ENCODE measurements at places on chromosomes 12 and 14.

DNA sequence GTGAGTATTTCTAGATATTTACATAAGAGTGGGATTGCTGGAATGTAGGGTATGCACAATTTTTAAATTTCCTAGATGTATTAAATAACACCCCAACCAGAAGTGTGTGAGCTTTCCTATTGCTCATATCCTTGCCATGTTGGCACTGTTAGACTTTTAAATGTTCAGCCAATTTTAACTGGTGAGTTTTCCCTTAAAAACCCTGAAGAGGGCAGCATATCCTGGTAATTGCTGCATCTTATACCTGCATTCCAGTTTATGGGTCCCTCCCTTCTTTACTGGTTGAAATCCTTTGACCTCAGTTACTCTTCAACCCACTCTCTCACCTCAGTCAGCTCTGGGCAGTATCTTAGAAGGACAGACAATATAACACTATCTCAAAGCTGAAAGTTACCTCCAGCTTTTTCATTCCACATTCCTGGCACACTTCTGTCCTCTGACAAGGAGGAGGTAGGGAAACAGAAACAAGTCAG, 270.6 kb downstream of the PAWR start:
- DNase-seq, result no peak

DNA sequence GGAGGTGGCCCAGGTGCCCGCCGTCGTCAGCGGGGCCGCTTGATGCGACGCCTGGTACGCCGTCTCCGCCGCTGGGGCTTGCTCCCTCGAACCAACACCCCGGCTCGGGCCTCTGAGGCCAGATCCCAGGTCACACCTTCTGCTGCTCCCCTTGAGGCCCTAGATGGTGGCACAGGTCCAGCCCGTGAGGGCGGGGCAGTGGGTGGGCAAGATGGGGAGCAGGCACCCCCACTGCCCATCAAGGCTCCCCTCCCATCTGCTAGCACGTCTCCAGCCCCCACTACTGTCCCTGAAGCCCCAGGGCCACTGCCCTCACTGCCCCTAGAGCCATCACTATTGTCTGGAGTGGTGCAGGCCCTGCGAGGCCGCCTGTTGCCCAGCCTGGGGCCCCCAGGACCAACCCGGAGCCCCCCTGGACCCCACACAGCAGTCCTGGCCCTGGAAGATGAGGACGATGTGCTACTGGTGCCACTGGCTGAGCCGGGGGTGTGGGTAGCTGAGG, 5.5 kb downstream of the LRP10 start:
- DNase-seq, result no peak

DNA sequence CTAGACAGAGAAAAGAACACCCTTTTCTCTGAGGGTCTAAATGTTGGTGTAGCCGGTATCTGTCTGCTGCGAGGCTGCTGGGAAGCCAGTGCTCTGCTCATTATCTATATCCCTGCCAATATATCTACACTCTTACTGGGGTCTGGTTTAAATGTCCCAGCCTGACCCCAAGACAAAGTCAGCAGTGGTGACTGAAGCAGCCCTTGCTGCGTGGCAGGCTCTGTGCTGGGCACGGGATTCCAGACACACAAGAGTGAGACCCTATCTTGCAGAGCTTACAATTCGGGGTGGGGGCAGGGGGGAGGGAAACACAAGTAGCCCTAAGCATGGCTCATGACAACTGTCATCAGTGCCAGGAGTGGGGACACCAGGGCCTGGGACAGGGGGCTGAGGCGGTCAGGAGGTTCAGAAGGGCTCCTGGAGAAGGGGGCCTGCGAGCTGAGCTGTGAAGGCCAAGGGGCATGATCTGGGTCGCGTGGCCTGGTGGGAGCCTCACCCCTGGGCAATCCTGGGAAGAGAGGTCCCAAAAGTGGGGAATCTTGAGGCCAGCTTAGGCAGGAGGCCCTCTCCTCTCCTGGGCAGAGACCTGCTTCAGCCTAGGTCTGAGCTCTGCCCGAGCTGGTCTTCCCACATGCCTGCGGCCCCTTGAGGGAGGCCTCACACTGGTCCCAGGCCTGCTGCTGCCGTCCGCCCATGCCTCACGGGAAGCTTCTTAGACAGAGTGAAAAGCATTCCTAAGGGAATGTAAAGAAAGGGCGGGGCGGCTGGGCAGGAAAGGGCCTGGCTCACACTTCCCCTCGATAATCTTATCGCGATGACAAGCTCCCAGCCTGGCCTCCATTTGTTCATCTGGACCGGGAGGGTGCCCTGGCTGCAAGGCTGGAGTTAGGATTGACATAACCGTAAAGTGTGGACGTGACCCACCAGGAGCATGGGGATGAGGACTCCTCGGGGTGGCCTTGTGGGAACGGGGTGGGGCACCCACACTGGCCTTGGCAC, 7.3 kb upstream of the RCOR1 start:
- DNase-seq, result no peak

- no peak for DNase-seq
These were observed 25.9 kb upstream of the OR4E1 start for GRCh38 chr14:21699551-21699950.

GRCh38 chr12:29242921-29243431, 93.9 kb downstream of the FAR2 start:
- no peak for DNase-seq

GRCh38 chr12:42145552-42146215, 1.0 kb upstream of the GXYLT1 start:
- DNase-seq, result no peak

DNA sequence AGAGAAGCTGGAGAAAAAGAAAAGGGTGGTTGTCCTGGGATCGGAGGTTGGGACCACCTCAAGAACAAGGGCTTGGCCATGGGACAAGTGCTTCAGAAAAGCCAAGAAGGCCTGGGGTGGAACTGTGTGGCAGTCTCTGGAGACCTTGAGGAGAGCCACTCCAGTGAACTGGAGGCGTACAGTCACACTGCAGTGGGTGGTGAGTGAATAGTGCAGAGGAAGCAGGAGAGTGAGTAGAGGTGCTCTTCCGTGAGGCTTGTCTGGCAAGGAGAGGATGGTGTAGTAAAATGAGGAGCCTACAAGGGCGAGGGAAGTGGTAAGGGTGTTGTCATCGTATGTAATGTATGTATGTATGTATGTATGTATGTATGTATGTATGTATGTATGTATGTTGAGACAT, 20.9 kb downstream of the RASSF3 start:
- no peak for DNase-seq

DNA sequence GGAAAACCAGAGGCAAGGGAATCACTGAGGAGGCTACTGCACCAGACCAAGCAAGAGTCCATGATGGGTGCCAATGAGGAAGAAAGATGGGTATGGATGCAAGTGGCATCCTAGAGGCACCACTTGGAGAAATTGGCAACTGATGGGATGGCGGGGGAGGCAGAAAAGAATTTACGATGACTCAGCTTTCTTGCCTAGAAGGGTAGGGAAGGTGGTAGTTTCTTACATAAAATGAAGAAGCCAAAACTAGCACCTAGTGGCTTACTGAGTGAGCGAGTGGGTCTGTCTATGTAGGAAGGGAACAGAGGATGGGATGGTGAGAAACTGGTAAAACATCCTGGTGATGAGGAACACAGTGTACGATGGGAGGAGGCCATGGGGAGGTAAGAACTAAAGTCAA, 80.8 kb downstream of the CIT start:
- DNase-seq, result no peak

GRCh38 chr14:101198398-101199027, 295.0 kb upstream of the RTL1 start:
- DNase-seq, result no peak

DNA sequence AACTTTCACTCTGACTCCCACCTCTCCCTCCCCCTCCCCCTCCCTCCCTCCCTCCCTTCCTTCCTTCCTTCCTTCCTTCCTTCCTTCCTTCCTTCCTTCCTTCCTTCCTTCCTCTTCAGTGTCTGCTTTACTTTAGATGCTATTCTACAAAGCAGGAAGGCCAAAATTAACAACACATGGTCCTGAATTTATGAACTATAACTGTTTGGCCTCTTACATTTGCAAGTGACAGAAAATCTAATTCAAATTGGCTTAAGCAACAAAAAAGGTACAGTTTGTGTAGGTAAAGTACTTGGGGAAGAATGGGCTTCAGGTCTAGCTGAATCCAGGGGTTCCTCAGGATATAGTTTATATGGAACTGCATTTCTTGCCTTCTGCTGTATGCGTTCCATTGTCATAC, 673.0 kb downstream of the AACS start:
- no peak for DNase-seq

DNA sequence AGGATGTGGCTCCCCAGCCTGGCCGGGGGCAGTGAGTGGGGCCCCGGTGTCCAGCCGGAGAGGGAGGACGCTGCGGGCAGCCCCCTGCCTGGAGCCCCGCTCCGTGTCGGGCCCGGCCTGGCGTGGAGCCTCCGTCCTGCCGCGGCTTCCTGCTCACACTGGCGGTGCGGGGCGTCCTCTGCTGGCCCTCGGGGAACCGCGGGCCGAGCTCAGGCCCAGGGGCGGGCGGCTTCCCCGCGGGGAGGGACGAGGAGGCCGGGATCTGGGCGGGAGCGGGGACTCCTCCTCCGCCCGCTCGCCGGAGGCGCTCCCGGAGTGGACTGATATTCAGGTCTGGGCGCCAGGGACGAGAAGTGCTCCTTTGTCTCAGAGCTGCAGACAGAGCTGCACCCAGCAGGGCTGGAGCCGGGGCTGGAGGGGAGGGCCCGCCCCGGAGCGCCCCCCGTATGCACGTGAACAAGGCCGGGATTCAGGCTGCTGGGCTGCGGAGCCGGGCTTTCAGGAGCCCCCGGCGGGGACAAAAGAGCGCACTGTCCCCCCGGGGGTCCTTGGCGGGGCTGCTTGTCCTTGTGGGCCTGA, 2.2 kb downstream of the MMP17 start:
- DNase-seq, result no peak

GRCh38 chr12:6459004-6459337, 7.1 kb downstream of the TAPBPL start:
- no peak for DNase-seq

DNA sequence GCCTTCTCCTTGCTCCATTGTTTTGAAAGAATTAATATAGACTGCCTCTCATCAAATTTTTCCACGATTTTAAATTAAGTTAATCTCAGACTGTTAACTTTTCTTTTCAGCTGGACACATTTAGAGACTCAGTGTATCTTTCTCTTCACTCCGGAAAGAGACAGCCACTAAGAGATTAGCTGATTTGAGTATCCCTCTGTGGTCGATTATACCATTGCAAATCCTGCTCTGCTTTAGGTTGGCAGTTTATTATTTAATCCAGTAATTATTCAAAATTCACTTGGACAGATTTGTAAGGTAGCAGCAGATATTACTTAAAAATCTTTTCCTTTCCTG, 588 bp upstream of the TWF1 start:
- DNase-seq, result no peak

DNA sequence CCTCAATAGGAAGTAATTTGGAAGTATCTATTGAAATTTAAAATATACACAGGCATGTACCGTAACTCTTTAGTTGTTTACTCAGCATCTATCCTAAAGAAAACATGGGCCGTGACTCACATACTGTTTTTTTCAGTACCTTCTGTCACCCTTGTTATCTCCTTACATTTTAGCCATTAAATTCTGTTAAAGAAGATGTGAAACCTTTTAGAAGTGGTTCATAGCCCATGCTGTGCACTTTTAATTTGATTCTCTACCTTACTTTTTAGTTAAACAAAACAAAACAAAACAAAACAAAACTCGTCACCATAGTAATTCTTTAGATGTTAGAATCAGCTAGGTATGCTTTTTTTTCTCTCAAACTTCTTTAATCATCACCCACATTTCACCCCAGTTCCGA, 494.4 kb upstream of the RGS6 start:
- DNase-seq, result no peak

DNA sequence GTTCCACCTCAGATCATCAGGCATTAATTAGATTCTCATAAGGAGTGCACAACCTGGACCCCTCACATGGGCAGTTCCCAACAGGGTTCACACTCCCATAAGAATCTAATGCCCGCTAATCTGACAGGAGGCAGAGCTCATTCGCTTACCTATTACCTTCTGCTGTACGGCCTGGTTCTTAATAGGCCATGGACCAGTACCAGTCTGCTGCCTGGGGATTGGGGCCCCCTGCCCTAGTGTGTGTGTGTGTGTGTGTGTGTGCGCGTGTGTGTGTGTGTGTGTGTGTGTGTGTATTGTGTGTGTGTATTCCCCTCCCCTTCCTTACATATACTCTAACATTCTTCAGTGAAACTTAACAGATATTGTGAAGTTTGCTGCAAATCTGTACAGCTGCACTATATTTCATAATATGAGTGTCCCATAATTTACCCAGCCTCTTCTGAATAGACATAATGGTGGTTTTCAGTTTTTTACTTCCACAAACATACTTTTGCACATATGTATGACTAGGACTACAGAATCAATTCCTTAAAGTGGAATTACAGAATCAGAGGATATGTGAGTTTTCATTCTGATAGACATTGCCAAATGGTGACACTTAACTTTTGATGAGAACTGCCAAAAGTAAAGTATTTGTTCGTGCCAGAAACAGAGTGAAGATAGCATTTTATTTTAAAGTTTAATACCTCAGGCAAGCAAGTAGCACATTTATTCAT, 205.2 kb upstream of the EEA1 start:
- no peak for DNase-seq

- no peak for DNase-seq
These were observed 3.4 kb downstream of the TAMALIN start for GRCh38 chr12:52010152-52010622.

- no peak for DNase-seq
These were observed 425.2 kb downstream of the GALC start for GRCh38 chr14:87567618-87568295.

- no peak for DNase-seq
These were observed 71.8 kb upstream of the PTPRB start for GRCh38 chr12:70709022-70709421.

GRCh38 chr12:120651821-120652220, 11.4 kb downstream of the CABP1 start:
- DNase-seq, result no peak

DNA sequence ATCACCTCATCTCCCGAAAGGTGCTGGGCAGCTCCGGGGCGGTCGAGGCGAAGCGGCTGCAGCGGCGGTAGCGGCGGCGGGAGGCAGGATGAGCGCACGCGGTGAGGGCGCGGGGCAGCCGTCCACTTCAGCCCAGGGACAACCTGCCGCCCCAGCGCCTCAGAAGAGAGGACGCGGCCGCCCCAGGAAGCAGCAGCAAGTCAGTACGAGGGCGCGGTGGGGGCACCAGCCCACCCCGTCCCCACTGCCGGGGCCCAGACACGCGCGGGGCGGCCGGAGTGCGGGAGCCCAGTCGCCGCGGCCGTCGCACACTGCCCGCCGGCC, 862 bp downstream of the HMGA2 start:
- DNase-seq, result no peak

DNA sequence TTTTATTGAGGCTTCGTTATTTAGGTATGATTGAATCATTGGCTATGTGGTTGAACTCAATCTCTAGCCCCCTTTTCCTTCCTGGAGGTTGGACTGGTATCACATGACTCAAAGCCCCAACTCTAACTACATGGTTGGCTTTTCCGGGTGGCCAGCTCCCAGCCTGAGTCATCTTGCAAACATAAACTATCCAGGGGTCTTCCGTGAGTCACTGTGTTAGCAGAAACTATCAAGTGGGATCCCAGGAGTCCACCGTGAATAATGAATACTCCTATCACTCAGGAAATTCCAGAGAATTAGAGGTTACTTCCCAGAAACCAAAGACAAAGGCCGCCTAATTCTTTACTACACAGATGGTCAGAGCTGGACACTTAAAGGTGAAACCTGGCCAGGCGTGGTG, 19.7 kb upstream of the PLEKHD1 start:
- no peak for DNase-seq
